Ascending aorta (tissue), 2 donors: ENCODE measurements at places on chromosomes 6 and 20.

- DNase-seq = no peak
Observed at GRCh38 chr20:8670893-8671215, 398.0 kb upstream of the PLCB4 start.

GRCh38 chr6:24882835-24883555, 52.8 kb downstream of the RIPOR2 start:
- DNase-seq = no peak

- no peak for DNase-seq
Observed at GRCh38 chr6:80860107-80860506, 753.6 kb downstream of the BCKDHB start.

DNA sequence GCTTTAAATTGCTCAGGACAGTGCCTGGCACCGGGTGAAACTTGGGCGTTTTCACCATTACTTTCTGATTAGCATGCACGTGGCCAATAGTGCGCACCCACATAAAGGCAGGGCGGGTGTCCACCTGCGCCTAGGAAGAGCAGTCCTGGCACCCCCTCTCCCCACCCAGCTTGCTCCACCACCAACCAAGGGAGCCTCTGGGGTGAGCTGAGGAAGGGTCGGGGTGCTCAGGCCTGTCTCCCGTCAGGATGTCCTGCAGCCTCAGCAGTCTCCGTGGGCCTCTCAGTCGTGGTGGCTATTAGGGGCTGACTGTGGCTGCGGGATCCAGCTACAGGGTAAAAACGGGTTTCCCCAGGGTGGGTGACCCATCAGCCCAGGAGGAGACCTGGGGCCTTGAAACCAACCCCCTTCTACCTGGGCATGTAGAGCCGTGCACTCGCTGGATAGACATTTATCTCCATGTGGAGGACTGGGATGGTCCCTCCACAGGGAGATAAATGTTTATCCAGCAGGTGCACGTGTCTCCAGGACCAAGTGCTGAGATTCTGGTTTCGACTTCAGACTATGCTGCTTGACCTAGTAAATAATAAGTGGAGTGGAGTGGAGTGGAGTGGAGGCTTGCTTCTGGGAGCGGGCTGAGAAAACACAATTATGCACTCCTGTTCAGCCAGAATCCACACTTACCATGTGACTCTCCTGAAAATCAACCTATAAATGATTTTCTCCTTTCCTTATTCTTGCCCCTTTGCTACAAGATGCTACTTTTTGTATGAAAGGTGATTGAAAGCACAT, 91.1 kb downstream of the ZDHHC14 start:
- no peak for DNase-seq

DNA sequence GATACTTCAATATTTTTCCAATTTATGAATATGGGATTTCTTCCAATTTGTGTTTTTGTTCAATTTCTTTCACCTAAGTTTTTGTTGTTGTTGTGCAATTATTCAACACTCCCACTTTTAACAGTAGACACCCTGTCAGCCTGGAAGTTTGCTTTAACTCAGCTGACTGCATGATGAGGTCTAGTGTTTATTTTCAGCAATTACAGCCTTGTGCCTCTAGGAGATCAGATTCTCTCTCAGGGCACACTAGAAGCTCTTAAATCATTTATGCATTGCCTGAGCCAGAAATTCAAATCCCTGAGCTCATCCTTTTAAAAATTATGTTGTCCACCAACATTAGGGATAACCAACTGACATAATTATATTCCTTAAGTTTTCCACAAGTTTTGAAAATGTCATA, 85.7 kb downstream of the MRAP2 start:
- DNase-seq = no peak

- no peak for DNase-seq
Observed at GRCh38 chr6:170473801-170474200, 79.3 kb downstream of the PSMB1 start.

DNA sequence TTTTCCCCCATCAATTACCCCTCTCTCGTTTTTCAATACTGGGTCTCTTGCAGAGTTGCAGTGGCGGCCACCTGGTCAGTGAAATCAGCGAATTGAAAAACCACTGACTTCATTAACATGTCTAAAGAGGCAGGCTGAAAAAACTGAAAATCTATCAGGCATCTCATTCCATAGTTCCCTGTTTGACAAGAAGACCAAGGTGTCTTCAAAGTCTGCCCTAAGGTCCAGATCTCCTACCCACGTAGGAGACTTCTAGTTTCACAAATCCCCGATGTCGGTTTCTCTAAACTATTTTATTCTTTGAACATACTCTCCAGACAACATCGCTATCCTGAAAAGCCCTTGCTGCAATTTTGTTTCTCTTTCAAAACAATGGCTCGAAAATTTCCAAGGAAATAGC, 796 bp upstream of the TUBB start:
- no peak for DNase-seq

DNA sequence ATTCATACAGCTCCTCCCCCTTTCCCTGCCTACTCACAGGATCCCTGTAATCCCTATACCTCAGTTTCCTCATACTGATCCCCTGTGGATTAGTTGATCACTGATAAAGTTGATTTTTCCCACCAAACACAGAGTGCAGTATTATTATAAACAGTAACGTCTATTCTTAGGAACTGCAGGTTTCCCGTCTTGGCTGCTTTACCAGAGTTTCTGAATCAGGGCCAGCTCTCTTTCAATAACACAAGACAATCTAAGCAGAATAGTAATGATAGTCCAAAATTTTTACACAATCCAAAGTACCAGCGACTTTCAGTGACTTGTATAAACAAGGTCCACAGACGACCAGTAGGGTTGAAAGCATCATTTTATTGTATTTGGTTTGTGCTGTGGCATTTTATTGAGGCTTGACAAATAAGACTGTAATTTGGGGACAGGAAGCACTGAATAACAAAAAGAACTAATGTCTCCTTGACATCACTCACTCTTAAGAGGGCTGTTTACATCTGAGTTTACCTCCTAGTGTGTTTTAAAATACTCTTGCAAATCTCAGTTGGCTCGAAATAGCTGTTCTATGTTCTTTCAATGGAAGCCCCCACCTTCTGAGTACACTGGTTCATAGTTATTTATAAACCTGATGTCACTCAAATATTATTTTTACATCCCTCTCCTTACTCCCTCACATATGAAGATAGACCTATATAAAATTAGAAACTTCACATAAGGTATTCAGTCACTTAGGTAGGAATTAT, 6.1 kb upstream of the JARID2 start:
- no peak for DNase-seq

DNA sequence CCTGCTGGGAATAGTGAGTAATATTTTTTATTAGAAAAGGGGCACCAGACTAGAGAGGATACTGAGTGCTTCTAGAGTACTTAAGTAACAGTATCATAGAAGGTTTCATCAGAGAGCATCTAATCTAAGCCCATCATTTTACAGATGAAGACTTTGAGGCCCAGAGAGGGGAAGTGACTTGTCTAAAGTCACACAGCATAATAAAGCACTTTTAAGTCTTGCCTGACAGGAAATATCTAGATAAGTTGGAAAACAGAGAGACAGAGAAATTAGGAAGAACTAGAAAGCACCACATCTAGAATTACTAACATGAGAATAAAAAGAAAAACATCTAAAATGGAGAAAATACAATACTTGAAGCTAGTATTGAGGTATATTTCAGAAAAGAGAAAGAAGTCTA, 6.0 kb downstream of the HLA-DMA start:
- DNase-seq = no peak

- no peak for DNase-seq
Observed at GRCh38 chr6:105651969-105652368, 249.1 kb upstream of the PREP start.

- DNase-seq = no peak
Observed at GRCh38 chr20:56422824-56423189, 10.7 kb downstream of the CASS4 start.

DNA sequence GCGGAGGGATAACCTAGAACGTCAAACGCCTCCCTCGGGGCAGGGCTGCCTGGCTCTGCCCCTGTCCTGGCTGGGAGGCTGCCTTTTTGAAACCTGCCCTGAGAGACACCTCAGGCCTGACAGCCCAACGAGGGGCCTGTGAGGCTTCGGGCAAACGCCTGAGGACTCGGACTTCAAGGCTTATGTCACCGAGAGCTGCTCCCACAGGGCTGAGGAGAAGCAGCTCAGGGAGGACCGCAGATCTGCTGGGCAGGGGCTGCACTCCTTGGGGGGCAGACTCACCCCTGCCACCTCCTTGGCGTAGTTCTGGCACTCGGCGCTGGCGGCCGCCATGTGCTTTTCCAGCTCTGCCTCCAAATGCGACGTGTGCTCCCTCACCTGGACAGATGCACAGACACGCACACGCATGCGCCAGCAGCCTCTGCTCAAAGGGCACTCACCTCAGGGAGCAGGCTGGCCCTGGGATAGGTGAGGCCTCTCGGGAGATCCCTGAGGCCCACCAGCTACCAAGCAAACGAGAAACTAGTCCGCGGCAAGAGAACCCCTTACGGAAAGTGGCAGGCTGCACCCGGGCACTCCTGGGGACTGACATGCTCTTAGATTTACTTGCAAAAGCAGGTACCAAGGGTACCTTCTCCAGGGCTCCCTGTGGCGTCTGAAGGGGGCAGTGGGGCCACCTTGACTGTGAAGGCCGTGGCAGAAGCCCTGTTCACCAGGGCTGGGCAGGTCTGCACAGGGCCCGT, 49.6 kb downstream of the DSTN start:
- DNase-seq = peak; percentile 59

GRCh38 chr6:146981981-146982380, 222.2 kb upstream of the STXBP5 start:
- no peak for DNase-seq

- no peak for DNase-seq
Observed at GRCh38 chr20:33400812-33401183, 521 bp downstream of the CDK5RAP1 start.

DNA sequence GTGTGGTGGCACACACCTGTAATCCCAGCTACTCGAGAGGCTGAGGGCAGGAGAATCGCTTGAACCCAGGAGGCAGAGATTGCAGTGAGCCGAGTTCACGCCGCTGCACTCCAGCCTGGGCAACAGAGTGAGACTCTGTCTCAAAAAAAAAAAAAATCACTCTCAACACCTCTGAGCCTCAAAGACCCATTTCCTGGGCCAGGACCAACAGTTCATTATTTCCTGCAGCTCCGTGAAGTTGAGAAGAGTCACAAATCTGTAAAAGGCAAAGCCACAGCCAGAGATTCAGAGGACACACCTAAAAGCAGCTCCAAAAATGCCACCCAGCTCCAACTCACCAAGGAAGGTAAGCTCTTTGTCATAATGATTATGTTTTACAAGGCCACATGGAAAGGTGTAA, 15.2 kb upstream of the NOP56 start:
- DNase-seq = no peak

DNA sequence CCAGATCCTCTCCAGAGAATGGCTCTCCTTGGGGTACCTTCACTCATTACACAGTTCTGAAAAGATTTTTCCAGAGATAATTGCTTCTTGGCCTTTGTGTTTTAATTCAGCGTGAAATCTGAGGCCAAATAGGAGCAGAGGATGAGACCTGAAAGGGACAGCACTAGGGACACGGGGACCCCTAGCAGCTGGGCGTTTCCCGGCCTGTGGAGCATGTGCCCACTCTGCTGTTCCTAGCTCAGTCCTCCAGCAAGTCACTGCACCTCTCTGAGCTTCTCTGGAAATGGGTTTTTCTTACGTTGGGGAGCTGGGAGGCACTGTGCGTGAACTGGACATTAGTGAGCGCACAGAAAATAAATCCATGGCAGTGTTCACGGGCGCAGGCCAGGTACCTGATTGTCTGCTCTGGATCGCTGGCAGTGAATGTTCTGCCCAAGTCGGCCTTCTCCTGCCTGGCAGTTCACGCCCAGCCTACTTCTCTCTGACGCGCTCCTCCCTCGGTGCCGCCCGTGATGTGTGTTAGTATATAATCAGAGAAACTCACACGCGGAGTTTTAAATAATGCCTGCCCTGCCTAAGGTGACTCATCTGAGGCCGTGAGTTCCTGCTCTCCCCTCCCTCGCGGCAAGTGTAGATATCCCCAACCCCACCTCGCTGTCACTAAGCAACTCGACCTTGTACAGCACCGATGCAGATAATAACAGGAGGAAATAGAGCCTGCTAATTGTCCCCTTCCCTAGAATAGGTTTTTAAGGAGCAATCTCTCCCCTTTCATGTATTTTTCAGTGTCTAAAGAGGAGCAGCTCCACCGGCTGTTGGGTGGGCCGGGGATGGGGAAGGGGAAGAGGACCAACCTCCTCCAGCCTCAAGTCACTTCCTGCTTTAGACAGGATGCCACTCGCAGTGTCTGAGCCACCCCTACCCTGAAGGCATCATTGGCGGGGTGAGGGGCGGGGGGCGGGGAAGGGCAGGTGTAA, 2.7 kb upstream of the TUBB2A start:
- DNase-seq = no peak

- no peak for DNase-seq
Observed at GRCh38 chr20:17438436-17439039, 92.6 kb downstream of the BFSP1 start.

GRCh38 chr6:75180864-75181263, 25.0 kb downstream of the COL12A1 start:
- DNase-seq = no peak

DNA sequence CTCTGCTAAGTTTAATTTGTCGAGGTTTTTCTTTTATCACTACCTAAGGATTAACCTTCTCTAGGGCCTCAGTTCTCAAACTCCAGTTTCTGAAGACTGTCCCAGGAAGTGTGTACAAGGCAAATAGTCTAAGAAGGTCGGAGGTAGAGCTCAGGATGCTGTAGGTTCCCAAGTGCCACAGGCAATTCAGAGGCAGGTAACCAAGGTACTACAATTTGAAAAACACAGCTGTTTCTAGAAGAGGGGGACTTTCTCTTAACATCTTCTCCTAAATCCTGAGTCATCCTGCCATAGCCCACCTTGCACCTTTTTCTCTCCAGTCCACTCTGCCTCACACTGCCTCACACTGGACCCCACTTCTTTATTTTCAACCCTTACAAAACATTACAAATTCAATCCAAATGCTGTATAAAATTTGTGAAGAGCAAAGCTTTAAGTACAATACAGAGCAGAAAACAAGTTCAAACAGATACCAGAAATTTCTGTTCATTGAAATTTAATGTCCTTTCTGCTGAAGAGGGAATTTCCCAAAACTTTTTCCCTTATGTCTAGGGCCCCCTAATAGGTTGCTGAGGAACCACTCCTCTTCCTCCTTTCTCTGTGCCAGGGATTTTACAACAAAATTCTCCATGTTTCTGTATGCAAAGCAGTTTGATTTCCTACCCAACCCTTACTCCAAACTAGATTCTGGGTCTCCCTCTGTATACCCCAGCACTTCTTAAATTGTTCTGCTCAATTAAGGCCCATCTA, 43.0 kb downstream of the FRK start:
- DNase-seq = no peak

DNA sequence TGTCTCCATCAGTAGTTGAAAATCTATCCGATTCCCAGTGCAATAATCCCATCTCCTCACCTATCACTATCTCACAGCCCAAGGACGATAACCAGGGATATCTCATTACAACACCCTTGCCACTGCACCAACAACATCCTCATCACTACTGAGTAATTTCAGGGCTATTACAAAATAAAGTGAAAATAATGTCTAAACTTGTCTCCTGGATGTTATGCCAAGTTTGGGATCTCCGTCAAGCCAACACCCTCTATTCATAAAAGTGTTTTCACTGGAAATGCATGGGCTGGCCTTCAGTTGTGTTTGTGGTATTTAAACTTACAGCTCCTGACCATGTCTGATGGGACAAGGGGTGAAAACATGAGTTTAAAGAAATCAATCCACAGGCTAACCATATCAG, 42.0 kb upstream of the STMND1 start:
- no peak for DNase-seq

GRCh38 chr6:14656649-14657048, 539.1 kb downstream of the CD83 start:
- DNase-seq = no peak
